ENCODE measurements at places on chromosomes 12 and 14.
A peak's percentile ranks its signal among the peaks of the same experiment; 100 is the strongest.

GRCh38 chr12:132489078-132489601 is 811 bp upstream of the FBRSL1 start:
- DNase-seq: peak; percentile 66

GRCh38 chr12:42756841-42757623 is 167.5 kb upstream of the PRICKLE1 start:
- no peak for DNase-seq

GRCh38 chr12:4468994-4469393 is 23.4 kb upstream of the FGF6 start:
- DNase-seq: no peak

- no peak for DNase-seq
Measured at GRCh38 chr14:102164241-102164641, 24.5 kb downstream of the WDR20 start.

- DNase-seq: no peak
Measured at GRCh38 chr12:57250956-57251355, at the start of gene STAC3. TSS of gene STAC3 (minus strand) at chr12:57251187. CDS start at chr12:57249636, 1,551 bp downstream.

GRCh38 chr12:89507015-89507824 is 17.4 kb downstream of the GALNT4 start:
- DNase-seq: no peak

- DNase-seq: no peak
Measured at GRCh38 chr14:76997257-76997970, 31.1 kb downstream of the IRF2BPL start.

DNA sequence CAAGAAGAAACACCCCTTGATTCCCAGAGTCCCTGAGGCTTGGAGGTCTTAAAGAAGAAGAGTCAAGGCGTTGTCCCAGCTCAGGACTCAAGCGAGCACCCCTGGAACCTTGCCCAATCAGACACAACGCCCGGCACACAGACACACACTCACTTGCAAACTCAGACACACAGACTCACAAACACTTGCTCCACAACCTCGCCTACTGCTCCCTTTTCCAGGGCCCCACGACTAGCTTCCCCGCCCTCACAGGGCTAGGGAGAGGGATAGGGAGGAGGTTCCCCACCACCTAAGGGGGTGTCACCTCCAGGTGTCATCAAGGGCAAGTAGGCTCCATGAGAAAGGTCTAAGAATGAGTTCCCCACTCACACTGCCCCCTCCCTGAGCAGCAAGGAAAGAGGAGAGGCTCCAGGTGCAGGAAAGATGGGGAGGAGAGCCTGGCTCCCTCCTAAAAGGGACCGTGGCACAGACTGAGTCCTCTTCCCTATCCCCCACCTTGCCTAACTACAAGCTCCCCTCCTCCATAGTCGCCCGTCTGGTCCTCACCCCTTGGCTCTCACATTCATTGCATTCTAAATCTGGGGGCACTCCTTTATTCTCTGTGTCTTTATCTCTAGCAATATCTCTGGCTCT is 717 bp downstream of the WNT10B start:
- DNase-seq: no peak

- DNase-seq: no peak
Measured at GRCh38 chr12:5014269-5014668, 29.4 kb upstream of the KCNA5 start.

DNA sequence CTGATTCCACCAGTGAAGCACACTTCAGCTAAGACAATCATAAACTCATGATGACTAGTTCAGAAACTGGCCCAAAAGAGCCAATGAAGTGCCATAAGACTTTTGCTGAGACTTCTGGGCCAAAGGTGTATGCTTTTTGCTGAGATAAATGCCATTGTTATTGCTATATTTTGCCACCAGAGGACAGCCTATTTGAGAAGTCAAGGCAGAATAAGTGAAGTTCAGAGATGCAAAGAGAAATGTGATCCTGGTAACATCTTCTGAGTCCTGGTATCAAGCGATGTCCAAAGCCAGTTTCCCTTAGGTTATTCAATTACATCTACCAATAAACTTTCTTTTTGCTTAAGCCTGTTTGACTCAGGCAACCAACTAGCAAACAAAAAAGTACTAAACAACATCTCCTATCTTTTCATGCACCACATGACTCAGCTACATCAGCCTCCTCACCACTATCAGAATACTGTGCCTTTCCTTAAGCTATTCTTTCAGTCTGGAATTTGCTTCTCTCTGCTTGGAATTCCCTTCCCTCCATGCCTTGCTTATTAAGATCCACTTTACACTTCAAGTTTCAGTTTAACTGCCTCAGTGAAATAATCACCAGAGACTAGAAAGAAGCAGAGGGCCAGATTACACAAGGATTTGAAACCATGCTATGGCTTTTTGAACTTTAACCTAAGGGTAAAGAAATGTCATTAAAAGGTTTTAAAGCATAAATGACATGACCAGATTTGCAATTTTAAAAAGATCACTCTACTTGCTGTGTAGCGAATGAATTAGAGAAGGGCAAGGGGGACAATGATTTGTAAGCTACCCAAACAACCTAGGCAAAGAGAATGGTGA is 14.0 kb downstream of the CRY1 start:
- no peak for DNase-seq

DNA sequence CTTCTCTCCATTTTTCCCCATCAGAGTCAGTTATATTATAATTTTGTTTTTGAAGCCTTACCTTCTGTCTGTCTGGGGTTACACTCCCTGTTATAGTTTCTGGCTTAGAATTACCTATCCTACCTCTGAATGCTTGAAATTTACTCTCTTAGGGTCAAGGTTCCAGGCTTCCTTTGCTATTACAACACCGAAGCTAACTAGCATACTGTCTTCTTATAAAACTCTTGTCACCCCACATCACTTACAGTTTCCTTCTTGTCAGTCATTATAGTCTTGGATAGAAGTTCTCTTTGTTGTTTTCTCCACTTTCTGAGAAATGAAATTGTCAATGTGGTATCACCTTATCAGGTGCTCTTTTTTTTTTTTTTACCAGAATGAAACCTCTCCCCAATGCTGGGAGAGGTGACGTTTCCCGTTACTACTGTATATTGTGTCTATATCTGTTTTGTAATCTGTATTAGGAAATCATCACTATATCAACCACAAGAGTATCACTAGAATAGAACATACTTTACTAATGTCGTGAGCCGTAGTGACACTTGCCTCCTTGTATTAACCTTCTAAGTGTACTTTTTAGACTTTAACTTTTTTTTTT is 69.2 kb upstream of the PSMA6 start:
- no peak for DNase-seq

DNA sequence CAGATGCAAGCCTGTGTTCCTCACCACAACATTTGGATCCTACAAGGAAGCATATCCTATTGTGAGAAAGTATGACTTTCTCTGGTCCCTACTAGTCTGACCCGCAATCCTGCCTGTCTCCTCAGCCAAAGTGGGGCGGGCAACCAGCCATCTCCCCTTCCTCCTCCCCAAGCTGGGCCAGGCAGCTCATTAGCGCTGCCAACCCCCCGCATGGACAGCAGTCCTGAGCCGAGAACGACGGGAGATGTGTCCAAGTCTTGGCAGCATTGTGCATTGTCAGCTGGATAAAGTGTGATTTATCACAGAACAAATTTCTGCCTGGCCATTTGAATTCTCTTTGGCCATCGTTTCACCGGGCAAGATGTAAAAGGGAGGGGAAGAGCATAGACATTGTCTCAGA is 139.4 kb downstream of the SLC15A4 start:
- DNase-seq: no peak

DNA sequence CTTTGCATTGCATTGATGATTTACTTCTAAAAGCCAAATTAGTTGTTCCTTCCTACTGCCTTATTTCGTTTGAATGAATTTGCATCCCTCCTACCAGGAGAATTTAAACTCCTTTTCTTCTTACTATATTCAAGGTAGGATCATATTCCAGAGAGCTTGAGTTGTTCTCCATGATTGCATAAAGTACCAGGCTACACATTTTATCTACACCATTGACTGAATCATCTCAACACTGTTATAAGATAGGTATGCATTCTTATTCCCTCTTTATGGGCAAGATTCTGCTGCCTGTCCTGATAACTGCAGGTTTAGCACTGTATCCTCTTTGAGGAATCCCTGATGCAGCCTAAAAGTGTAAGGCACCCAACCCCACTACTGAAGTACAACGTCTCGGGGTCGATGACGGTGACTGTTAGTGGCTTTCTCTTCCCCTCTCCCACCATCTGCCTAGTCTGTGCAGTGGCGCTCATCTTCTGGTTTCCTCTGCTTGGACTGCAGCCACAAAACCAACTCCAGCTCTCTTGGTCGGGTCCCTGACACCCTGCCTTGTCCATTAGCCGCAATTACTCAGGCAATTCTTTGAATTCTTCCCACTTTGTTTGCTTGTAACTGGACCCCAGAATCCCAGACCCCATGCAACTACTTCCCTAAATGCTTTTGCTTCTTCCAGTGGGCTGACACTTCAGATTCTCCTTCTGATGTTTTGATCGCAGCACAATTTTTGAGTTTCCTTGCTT is 44.4 kb upstream of the STXBP6 start:
- DNase-seq: no peak

DNA sequence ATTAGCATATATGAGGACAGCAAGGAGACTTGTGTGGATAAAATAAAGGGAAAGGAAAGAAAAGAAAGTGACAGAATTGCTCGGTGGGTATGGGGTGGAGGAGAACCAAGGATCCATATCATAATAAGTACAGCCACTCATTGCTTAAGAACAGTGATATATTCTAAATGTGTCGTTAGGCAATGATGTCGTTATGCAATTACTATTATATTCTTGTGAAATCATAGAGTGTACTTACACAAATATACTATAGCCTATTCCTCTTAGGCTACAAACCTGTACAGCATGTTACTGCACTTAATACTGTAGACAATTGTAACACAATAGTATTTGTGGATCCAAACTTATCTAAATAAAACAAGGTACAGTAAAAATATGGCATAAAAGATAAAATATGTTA is 271.1 kb downstream of the CCER1 start:
- DNase-seq: no peak

DNA sequence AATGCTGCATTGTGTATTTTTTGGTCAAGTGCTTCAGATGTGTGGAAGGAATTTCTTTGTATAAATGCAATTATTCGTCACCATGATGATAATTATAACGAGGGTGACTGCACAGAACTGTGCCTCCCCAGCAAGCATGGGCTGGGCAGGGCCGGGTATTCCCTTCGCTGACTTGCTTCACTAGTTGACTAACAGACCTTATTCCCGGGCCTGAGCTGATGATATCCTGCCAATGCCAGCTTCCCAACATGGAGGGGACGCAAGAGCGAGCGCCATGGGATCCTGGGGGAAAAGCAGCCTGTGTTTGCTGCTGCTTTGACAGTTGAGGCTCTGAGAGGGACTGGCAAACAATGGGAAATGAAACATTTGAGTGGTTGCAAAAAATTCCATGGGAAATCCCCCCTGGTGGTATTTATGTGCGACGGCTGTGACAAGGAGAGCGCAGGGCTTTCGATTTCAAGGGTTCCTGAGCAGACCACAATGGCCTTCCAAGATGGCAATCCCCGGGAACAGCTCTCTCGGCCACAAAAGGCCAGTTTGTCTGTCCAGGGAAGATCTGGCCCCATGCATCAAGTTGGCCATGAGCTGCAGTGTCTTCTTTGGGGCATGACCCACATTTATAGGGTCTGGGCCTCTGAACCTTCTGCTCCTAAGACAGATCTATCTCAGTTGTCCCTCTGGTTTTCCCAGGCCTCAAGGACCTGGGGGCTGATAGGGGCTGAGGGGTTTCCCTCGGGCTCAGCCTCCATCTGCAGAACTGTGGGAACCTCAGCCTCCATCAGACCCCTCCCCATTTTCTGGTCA is 21.9 kb upstream of the MAP1LC3B2 start:
- DNase-seq: no peak

GRCh38 chr14:70810621-70811020 is 1.3 kb upstream of the MAP3K9 start:
- no peak for DNase-seq

- DNase-seq: no peak
Measured at GRCh38 chr14:33987565-33988080, 36.7 kb upstream of the EGLN3 start.
